Mucosa of gallbladder (tissue), 1 donor: ENCODE measurements at places on chromosomes 6 and 20.

DNA sequence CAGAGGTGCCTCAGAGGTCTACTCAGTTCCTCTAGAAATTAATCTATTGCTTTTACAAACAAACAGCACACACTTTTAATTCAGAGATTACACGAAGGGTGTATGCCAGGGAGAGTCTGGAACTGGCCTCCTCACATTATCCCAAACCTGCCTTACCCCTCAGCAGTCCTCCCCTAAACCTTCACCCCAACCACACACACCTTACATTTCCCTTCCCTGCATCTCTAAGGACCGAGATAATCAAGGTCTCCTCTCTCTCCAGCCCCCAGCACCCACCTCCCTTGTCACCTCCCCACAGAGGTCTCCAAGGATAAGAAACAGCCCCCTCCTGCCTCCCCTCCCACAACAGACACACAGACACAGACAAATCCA, 6.1 kb downstream of the HLA-DRB1 start:
- no peak for DNase-seq

- DNase-seq = no peak
Measured at GRCh38 chr6:155121699-155122098, 126.6 kb downstream of the TIAM2 start.

DNA sequence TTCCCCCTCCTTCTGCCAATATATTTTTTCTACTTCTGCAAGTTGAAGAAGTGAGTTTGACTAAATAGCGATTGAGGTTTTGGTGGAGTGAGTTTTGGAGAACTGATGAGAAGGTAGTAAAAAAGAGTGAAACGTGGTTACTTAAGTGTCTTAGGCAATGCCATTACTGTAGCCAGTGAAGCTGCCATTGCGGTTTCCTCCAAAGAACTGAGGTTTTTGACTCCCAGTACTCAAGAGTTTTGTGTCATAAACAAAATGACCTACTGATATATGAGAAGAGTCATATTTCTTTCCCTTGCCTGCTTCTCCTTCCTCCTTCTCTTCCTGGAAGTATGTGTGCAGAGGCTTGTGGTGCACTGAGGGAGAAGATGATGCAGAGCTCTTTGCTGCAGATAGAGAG, 554.5 kb upstream of the MAP3K7 start:
- DNase-seq = no peak

DNA sequence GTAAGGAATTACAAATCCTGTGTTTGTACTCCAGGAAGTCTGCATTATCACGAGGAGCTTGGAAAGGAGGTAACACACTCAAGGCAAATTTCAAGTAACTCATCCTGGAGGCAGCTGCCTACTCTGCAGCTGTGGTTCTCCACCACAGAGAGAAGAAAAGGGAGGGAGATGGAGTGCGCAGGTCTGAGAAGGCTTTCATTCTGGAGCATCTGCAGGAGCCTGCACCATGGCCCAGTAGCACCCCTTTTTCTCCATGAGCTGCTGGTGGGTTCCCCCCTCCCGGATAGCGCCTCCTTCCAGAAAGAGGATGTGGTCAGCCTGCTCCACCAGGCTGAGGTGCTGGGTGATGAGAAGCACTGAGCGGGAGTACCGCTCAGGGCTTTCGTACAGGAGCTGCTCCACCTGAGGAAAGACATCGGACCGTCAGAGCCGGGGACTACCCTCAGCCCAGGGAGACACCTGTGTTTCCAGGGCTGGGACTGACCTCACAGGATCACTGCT, 1.6 kb upstream of the PSMB8 start:
- no peak for DNase-seq

DNA sequence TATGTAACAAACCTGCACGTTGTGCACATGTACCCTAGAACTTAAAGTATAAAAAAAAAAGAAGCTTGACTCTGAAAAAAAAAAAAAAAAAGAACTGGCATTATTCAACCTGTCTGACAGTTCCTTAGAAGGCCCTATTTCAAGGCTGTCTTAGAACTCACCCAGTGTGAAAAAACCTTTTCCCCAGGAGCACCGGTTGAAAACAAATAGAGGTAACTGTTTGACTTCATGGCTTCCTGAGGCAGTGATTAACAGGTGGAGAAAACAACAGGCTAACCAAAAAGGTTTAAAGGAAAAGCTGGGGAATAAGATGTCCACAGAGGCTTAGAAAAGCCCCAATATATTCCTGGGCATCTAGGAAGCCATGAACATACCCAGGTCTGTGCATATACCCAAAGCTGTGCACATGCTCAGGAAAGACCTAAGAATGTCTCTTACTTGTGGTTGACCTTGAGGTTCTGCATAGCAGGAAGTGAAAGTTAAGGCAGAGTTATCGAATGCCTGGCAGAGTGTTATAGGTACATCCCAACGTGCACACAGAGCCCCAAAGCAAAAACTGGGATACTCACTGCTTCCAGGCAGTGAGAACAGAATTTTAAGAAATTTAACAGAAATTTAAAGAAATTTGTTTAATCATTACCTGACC, 7.0 kb downstream of the UQCC1 start:
- DNase-seq = no peak

DNA sequence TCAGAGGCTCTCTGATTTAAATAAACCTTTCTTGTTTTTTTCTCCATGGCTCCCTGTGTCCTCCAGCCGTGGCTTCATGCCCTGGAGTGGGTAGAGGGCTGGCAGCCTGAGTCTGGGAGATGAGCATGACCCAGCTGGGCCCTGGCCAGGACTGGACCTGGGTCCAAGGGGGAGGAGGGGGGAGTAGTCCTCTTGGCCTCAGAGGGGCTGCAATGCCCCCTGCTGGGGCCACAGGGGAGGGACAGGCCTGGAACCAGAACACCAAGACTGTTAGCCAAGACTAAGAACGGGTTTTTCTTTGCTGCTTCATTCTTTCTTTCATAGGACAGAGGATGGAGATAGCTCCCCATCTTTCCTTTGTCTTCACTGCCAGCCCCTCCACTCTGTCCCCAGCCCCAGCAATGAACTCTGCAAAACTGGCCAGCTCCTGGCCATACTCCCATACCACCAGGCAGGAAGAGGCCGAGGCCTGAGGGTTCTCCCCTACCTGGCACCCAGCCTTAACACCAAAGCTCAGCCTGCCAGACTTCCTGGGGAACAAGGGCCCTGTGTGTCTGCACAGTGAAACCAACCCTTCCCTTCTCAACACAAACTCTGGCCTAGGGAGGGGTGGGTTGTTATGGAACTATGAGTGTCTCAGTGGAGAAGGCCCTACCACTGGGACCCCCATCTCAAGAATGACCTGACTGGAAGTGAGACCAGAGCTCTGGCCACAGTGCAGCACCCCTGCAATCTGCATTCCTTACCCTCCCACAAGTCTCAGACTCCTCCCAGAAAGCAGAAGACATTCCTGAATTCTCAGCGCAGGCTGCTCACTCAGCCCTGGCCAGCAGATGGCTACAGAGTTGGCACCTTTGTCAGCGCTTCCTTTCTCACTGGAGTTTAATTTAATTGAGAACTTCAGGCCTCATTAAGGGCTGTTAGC, 11.0 kb downstream of the SLC29A1 start:
- peak; percentile 75 for DNase-seq

- DNase-seq = no peak
Measured at GRCh38 chr6:77620278-77620882, 32.5 kb upstream of the MEI4 start.

GRCh38 chr20:38935967-38936407, 9.8 kb downstream of the FAM83D start:
- no peak for DNase-seq

DNA sequence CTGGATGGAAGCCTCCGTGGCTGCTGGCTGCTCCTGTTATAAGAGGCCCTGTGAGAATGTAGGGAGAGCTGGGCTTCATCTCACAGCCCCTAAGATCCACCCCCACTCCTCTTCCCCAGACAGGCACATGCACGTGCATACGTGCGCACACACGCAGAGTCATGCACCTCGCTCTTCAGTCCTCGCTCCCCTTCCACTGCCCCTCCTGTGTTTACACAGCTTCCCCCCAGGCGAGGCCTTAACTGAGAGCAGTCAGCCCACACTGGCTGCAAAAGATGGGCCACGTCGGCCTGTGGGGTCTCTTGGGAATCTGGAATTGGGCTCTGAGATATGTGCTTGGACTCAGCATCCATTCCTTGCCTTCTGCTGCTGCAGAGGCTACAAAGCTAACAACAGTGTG, 35.2 kb upstream of the MLN start:
- DNase-seq = no peak

- DNase-seq = no peak
Measured at GRCh38 chr20:58622671-58623578, 28.2 kb upstream of the STX16 start.

DNA sequence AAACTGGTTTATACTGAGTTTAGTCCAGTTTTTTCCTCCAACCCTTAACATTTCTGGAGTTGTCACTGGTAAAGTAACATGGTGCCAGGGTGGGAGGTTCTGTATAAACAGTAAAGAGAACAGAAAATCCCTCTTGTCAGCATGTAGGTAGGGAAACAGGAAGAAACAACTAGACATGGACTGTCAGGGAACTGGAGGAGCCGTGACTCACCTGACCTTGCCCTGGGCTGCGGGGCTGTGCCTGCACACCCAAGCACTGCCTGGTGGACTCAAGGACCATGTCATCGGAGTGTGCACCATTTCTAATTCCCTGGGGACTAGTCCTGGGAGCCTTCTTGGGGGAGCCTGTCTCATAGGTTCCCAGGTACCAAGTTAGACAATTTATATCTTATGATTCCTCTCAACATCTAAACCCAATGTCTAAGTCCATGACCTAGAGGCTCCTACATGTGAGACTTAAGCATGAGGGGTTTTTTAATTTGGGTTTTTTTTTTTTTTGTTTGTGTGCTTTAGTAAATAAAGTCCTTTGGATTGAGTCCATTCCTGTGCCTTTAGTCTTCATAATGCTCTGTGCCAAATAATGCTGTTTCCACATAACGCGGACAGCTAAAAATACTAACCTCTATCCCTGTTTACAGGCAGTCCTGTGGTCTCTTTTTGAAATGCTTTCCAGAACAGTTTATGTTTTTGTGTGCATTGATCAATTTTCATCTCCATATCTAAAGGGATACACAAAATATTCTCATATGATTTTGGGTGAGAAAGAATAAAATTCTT, 136.9 kb upstream of the SUPT3H start:
- peak; percentile 26 for DNase-seq

GRCh38 chr20:3815703-3816315, 4.5 kb upstream of the AP5S1 start:
- DNase-seq = no peak

DNA sequence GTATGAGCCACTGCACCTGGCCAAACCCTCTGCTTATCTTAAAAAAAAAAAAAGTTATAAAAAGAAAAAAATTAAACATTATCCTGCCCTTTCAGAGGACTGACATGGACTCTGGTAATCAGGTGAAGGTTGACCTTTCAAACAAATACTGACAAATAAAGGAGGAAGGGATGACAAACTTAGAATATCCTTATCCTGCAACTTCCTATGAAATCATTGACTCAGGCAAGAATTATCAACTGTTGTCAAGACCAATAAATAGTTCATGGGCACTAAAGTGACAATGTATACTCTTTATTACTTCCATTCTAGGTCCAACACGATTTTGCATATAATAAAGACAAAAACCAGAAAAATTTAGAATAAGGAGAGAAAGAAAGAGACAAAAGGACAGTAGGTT, 117.9 kb downstream of the KIF16B start:
- DNase-seq = no peak

GRCh38 chr6:17820055-17820454, 113.3 kb upstream of the NUP153 start:
- DNase-seq = no peak

- no peak for DNase-seq
Measured at GRCh38 chr6:142802124-142802523, 142.9 kb downstream of the HIVEP2 start.

DNA sequence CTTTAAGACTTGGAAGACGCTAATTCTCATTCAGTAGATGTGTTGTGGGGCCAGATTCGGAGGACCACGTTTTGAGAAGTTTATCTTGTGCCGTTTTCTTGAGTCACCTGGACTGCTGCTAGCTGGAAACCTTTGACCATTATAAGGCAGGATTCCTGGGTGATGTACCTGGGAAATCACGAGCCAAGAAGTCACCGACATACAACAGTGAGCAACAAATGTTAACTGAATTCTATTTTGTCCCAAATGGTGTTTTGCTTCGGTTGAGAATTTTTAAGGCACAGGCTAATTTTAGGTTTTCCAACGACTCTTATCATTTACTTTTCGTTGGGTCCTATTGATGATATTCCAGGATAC, 93.4 kb upstream of the BTN3A2 start:
- no peak for DNase-seq

DNA sequence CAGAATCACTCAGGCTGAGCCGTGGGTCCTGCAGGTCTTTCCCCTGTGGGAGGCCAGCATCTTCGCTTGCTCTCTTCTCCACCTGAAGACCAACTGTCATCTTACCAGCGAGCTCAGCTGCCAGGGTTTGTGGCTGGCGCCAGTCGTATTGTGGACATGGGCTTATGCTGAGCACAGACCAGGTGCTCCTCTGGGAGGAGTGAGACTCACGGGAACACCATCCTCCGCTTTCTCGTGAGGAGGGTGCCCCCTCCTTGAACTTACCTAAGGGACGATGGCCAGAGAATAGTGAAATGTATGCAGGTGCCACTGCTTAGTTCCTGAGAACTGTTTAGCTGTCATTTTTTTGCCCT, 17.1 kb downstream of the WRNIP1 start:
- DNase-seq = no peak

GRCh38 chr20:39535301-39535700, 573.2 kb downstream of the DHX35 start:
- no peak for DNase-seq

DNA sequence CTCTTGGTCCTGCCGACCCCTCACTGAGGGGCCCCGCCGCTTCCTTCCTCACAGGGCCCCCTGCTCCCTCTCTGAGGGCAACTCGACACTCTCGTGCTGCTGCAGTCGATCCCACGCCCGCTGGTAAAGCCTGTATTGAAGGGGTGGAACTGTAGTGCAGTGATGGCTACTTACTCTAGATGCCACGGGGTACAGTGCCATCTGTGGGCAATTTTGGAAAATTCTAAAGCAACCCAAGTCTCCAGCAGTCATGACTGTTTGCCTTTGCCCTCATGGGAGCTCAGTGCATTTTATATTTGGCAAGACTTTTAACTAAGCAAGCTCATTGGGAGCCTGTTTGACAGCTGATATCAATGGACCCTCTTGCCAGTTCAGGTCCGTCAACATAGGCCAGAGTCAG, 6.5 kb upstream of the C6orf136 start:
- no peak for DNase-seq

DNA sequence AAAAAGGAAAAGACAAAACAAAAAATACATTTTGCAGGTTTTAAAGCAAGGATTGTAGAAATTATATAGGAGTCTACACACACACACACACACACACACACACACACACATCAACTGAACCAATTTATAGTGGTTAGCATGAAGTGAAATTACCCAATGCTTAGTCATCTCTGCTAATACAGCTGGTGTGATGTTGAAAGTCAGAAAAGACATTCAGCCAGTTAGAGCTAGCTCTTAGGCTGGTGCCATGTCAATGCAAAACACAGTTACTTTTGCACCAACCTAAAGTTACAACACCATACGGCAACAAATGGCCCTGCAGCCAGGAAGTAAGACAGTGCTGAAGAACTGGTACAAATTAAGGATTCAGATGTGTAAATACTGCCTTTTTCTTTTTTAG, 15.2 kb downstream of the FAM210B start:
- no peak for DNase-seq

GRCh38 chr20:25076731-25077609, 5.0 kb downstream of the VSX1 start:
- peak; percentile 19 for DNase-seq
